ENCODE measurements at places on chromosomes 5 and 9.

- peak; percentile 53 for DNase-seq
Observed at GRCh38 chr9:36399980-36400331, at the start of gene RNF38. Gene RNF38 (minus strand): TSS chr9:36400269. CDS start chr9:36400108, 161 bp downstream.

DNA sequence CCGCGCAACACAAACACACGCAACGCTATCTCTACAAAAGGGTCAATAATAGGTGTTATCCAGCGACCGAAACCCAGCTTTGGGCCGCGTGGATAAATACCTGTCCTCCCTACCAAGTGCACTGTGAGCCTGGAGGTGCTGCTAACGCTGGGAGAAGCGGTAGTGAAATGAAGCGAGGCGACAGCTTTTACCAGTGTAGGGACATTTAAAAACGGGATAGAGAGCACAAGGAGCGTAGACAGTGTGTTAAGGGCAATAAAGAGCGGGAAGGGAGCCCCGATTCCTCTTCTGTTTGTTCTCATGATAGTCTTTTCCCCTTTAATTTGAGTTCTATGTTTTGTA lies 421 bp upstream of the DEPDC1B start:
- no peak for DNase-seq

DNA sequence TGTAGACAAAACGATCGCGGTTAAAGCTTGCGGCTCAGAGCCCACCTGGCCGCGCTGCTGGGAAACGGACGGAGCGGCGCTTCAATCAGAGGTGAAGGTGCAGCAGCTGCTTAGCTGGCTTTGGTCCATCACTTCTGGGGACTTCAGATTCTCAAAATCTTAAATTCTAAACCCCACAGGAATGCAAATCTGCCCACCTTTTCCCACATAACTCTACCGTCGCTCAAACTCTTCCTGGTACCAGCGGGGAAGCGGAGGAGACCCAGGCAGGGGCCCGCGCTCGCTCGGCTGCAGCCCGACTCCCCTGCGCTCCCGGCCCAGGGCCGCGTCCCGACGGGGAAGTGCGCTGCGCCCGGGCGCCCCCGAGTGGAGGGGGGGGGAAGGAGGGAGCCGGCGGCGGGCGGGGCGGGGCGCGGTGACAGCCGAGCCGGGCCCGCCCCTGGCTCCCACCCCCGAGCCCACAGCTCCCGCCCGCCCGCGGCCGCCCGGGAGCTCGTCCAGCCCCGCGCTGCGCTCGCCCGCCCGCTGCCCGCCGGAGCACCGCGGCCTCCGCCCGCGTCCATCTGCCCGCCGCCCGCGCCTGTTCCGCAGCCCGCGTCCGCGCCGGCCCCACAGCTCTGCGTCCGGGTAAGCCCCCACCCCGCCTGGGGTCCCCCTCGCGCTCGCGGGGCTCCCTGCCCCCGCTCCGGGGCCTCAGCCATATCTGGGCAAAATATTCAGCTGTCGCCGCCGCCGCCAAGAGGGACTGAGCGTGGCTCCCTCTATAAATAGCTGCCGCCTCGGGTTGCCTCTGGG lies at the start of gene TMOD1:
TSS of gene TMOD1 (plus strand) at position 490 of the 795 bp plus-strand sequence. CDS start 22,523 bp downstream, outside the sequence.
- no peak for DNase-seq

- DNase-seq = no peak
Observed at GRCh38 chr9:136312436-136312835, 8.5 kb upstream of the CCDC187 start.

DNA sequence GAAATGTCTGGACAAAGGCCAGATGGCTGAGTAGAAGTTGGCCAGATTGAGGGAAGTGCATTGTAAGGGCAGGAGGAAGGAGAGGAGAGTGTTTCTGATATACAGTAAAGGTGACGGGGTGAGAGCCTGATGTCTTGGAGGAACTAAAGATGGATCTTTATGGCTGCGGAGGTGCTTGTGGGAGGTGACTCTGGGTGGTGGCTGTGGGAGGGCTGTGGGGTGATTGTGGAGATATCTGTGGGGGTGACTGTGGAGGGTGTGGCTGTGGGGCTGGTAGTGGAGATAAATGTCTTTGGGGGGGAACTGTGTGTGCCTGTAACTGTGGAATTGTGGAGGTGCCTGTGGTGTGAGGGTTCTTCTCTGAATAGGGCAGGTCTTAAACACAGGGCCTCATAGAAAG lies 121.4 kb downstream of the CMYA5 start:
- no peak for DNase-seq

- no peak for DNase-seq
Observed at GRCh38 chr9:27412963-27413362, 111.1 kb upstream of the IFNK start.

GRCh38 chr9:3497401-3497800 lies 28.4 kb downstream of the RFX3 start:
- DNase-seq = no peak

DNA sequence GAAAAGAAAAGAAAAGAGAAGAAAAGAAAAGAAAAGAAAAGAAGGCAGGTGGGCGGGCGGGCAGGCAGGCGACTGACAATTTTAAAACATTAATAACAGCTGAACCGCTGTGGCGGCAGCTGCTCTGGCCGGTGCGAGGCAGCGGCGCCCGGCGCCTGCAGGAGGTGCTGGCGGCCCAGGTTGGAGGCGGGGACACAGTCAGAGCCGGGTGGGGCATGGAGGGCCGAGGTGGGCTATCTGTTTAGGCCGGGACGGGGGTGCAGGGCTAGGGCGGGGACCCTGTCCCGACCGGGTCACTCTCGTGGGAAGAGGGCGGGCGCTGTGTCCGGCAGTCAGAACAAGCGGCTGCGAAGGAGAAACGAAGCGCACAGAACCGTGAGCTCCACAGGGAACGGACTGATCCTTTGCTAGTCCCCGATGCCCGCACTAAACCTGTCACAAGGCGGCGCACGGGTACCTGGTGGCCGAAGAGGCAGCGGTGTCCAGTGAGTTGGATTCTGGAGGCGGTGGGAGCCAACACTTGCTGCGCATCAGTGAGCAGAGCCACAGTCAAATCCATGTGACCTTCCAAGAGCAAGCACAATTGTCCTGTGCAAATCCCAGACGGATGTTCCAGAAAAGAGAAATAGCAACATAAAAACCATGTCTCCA lies 13.6 kb upstream of the ALDOB start:
- DNase-seq = peak; percentile 31

GRCh38 chr5:150123542-150123941 lies 32.1 kb downstream of the PDGFRB start:
- DNase-seq = no peak

DNA sequence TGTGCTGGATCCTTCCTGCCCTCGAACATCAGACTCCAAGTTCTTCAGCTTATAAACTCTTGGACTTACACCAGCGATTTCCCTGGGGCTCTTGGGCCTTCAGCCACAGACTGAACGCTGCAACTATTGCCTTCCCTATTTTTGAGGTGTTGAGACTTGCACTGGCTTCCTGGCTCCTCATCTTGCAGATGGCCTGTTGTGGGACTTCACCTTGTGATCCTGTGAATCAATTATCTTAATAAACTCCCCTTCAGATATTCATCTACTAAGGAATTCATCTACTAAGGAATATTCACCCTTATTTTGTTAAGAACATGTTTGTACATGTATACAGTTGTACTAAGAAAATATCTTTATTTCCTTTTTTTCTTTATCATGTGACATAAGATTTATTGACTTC lies 1079.7 kb downstream of the CDH12 start:
- no peak for DNase-seq

DNA sequence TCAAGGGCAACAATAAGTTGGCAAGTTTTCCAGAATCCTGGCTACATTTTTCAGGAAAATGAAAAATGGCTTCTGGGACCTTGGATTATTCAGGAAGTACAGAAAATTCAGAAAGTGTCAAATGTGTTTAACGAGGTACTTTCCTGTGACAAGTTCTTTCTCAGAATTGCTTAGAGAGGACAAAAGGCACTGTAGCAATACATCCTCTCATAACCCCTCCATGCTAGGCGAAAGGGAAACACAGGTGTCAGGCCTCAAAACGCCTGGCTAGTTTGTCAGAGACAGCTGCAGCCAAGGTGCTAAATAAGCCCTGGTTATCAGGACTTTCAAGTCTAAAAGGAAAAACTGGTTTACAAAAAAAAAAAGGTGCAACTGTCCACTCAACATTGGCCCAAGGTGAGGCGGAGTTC lies 115.2 kb downstream of the GNAQ start:
- no peak for DNase-seq

- no peak for DNase-seq
Observed at GRCh38 chr5:84696651-84697050, 312.0 kb upstream of the EDIL3 start.

GRCh38 chr9:90774071-90774470 lies 27.5 kb upstream of the SYK start:
- no peak for DNase-seq

GRCh38 chr5:158552241-158552640 lies 547.5 kb downstream of the EBF1 start:
- DNase-seq = no peak

GRCh38 chr9:114314881-114315722 lies 7.8 kb upstream of the ORM1 start:
- no peak for DNase-seq

DNA sequence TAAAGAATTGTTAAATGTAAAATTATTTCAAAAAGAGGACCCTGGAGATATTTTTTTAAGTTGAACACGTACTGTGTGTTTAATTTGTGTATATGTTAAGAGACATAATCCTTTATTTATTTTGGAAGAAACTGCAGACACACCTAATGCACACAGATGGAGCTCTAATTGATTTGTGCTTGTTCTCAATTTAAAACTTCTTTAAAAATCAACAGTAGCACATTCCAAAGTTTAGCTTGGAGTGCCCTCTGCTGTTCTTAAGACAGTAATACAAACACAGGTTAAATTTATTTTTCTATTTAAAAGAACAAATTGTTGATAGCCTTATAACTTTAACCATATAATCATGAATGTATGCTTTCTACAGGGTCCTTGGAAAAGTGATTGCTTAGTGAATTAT lies 277.6 kb upstream of the ADAMTS16 start:
- DNase-seq = no peak

- no peak for DNase-seq
Observed at GRCh38 chr9:2616692-2617377, 4.8 kb upstream of the VLDLR start.

GRCh38 chr5:175159956-175160355 lies 284.0 kb downstream of the DRD1 start:
- DNase-seq = no peak

- no peak for DNase-seq
Observed at GRCh38 chr5:29077451-29077850, 2039.1 kb upstream of the CDH9 start.

DNA sequence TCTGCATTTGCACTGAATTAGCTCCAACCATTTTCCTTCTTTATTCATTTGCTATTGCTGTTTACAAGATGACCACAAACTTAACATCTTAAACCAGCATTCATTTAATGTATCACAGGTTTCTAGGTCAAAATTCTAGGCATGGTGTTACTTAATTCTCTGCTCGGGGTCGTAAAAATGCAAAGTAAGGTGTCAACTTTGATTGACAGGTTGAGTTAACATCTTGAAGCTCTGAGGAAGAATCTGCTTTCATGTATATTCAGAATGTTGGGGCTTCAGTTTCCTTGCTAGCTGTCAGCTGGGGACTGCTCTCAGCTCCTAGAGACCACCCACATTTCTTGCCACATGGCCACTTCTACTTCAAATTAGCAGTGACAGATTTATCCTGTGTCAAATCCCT lies 348.7 kb upstream of the GRIN3A start:
- no peak for DNase-seq

GRCh38 chr5:68529581-68529980 lies 314.0 kb downstream of the PIK3R1 start:
- DNase-seq = no peak

- DNase-seq = no peak
Observed at GRCh38 chr9:110255034-110255462, 1.3 kb downstream of the TXN start.

DNA sequence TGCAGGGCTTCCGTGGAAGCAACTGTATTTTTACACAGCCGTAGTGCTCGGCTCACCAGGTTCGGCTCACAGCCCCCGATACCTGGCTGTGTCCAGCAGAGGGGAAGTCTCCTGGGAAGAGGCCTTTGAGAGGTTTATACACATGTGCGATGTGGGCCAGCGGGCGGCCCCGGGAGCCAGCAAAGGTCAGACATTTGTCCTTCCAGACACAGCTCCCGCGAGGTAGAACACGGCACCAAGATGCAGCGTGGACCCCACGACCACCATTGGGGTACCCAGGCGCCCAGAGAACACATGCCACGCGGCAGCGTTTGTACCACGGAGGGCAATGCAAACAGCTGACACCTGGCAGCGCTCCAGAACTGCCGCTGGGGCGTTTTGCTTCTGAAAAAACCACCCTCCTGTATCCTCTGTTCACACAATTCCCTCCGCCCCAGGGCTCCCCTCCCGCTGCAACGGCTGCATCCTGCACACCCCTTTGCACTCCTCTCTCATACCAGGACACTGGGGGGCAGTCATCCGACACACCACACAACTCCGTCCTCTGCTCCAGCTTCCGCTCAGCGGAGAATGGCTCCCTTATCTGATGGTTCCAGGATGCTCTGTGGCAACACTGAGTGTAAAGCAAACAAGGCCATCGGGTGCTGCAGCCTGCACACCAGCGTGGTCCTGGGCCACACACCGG lies 235.3 kb downstream of the SYK start:
- peak; percentile 17 for DNase-seq

GRCh38 chr5:55993013-55993412 lies 1.8 kb downstream of the IL6ST start:
- no peak for DNase-seq

GRCh38 chr5:172827841-172828240 lies 6.2 kb upstream of the ERGIC1 start:
- DNase-seq = no peak

GRCh38 chr5:73032635-73033034 lies 76.8 kb downstream of the FCHO2 start:
- DNase-seq = no peak

DNA sequence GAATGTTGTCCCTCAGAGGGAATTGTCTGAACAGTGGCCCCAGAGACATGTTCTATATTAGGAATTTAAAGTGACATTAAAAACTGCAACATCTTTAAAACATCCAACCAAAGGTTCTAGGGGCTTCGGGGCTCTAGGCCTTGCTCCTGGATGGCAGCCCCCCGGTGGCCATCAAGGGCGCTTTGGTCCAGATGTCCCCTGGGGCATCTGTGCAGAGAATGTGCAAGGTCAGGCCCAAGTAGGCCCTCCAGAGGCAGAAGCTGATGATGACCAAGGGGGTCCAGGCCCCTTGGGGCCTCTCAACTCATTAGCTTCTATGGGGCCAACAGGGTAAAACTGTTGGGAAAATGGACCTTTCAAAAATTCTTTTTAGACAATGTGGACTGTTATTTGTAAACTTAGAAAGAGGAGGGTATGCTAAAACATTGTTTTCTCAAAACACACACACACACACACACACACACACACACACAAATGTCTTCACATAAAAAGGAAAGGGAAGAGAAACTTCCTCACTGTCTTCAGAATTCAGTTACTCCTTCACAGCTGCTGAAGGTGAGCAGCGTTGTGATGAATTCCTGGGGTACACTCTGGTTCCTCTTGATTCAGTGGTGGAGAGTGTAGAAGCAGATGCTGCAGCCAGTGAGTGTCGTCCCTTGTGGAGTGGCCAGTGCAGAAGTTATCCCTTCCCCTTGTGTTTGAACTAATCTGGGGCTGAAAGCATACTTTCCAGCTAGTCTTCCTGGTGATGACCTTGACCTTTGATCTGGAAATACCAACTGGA lies 125.2 kb downstream of the WDR41 start:
- no peak for DNase-seq

Measured in effector CD8-positive, alpha-beta T cell (primary cell).